ENCODE measurements at places on chromosomes 2 and 18.

DNA sequence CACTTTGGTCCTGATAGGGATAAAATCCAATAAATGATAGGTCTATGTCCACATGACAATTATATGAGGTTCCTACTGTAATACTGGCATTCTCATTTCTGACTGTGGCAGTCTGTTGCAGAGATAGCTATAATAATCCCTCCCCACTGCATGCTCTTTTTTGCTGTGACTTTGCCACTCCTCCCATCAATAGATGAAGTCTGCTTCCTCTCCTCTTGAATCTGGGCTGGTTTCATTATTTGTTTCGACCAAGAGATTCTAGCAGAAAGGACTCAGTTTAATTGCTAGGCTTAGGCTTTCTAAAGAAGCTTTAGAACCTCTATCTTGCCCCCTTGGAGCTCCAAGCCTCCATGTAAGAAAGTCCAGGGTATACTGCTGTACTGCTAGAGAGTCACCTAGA is 23.3 kb upstream of the CREB1 start:
- no peak for DNase-seq

- DNase-seq = no peak
Observed at GRCh38 chr2:238296638-238297457, 8.4 kb upstream of the PER2 start.

- no peak for DNase-seq
Observed at GRCh38 chr2:186422226-186422625, 63.8 kb upstream of the ZC3H15 start.

- DNase-seq = no peak
Observed at GRCh38 chr2:12048550-12048949, 302.1 kb downstream of the LPIN1 start.

DNA sequence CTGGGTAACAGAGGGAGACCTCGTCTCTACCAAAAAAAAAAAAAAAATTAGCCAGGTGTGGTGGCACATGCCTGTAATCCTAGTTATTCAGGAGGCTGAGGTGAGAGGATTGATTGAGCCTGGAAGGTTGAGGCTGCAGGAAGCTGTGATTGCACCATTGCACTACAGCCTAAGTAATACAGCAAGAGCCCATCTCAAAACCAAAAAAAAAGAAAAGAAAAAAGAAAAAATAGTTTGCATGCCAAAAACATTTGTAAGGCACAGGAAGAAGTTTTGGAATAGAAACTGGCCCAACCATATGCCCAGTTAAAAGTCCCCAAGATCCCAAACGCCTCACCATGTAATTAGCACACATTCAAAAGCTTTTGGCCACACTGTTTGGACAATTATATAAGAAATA is 13.4 kb upstream of the ACOXL start:
- no peak for DNase-seq

- DNase-seq = no peak
Observed at GRCh38 chr18:80252136-80252535, 4.8 kb upstream of the PARD6G start.
